ENCODE measurements at places on chromosomes 11 and 22.

DNA sequence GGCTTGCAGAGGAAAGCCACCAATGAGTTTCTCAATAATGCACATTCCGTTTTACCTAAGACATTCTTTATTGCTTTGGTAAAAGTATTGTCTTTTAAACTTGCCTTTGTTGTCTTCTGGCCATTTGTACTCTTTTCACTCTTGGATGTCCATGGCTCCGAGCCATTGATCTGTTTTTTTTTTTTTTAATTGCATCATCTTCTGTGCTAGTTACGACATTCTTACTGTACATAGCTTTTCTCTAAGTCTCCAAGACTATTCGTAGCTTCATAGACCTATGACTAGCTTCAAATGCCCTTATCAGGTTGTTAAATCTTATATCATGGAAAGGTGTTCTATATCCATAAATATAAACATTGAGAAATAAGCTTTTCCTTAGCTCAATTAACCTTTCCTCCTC, 1522.6 kb downstream of the FAM181B start:
- DNase-seq = no peak

- DNase-seq = peak; percentile 47
These were observed 26.1 kb upstream of the CELSR1 start for GRCh38 chr22:46563381-46564083.

DNA sequence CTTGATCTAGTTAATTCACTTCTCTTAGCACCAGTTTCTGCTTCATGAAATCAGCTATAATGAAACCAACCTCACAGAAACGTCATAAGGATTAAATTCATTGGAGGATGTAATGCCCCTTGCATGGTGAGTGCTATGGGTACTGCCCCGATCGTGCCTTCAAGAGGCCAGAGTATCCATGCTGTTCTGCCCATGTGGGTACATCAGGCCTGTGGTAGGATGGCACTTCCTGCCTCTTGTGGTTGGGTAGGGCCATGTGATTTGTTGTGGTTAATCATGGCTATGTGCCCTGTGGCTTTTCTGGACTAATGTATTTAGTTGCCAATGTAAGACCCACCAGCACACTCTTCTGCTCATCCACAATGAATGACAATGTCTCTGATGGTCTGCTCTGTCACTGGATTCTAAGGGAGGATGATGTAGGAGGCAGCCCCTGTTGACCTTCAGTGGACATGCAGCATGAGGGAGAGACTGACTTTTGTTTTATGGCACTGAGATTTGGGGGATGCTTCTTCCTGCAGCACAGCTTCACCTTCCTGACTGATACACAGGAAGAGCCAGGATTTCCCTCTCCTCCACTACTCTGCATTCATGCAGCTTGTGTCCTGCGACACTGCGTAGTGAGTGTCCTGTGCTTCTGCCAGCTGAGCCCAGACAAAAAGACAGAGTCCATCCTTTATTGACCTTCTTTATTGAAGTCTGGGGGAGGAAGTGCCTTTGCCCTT, 66.2 kb downstream of the DHCR7 start:
- no peak for DNase-seq

GRCh38 chr11:126926376-126926791, 74.2 kb downstream of the KIRREL3 start:
- no peak for DNase-seq

DNA sequence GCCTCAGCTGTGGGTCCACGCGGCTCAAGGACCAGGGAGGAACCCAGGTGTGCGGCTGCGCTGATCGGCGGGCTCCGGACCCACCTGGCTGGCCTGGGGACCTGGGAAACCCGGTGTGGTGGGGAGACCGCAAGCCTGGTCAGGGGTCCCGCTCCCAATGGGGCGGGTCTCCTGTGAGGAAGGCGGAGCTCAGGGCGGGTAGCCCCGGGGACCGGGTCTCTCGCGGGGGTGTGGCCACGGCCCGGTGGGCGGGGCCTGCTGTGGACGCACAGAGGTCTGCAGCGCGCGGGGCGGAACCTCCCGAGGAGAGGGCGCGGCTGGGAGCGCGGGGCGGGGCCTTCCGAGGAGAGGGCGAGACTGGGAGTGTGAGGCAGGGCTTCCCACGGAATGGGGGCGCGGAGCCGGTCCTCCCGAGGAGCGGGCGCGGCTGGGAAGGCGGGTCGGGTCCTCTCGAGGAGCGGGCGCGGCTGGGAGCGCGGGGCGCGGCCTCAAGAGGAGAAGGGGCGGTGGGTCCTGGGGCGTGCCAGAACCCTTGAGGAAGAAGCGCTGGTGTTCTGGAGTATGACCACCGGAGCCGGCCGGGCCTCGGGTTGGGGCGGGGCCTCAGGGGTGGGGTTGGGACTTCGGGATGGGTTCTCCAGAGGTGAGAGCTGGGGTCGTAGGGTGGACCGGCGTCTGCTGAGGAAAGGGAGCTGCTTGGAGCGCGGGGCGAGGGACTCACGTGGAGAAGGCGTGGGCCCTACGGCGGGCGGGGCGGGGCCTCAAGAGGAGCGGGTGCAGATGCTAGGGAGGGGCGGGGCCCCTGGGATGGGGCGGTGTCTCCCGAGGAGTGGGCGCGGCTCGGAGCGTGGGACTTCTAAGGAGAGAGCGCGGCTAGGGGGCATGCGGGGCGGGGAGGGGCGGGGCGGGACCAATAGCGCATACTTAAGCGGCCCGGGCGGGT, 20.8 kb downstream of the DGCR6L start:
- DNase-seq = peak; percentile 42

DNA sequence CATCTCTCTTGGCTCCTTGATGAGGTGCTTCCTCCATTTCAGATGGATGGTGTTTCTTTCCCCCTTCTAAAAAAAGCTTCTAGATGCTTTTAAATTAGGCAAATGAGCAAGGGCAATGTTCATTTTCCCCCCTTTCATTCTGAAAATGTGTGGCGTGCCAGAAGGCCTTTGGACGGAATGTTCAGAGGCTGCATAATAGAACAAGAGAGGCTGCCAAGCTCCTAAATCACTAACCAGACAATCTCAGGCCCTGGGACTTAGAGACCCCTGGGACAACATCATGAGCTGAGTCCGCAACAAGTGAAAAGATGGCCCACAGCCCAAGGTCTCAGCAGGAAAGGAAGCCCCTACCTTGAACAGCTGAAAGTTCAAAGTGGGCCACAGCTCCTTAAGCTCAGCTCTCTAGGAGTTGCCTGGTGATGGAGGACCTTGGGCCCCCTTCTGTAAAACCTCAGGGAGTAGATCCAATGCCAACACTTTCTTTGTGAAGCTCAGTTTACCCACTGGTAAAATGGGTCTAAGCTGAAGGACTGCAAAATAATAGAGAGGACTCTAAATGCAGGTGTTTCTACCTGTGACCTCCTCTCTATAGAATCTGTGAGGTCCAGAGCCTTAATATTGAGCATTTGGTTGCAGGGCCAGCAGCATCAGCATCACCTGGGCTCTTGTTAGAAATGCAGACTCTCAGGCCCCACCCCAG, 144.0 kb downstream of the FBXO7 start:
- DNase-seq = no peak

DNA sequence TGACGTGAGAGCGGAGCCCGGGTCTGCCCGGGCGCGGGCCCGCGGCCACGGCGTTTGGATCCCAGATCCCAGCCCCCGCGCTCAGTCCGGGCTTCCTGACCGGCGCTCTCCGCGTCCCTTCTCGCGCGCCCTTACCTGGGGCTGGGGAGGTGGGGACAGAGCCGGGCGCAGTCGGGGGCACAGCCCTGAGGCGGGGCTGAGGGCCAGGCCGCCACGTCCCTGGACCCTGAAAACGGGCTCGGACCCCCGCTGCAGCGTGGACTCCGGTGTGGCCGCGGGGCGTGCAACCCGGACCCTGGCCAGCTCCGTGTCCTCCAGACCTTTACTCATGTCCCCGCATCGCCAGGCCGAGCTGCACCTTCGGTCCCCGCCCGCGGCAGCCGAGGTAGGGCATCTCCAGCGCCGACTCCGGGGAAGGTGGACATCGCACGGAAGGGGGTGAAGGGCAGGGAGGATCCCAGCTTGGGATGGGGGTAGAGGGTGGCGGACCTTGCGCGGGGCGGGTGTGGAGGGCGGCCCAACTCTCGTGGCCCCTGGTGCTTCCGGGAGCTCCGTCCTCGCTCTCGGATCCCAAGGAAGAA, 9.9 kb upstream of the AIFM3 start:
- no peak for DNase-seq

DNA sequence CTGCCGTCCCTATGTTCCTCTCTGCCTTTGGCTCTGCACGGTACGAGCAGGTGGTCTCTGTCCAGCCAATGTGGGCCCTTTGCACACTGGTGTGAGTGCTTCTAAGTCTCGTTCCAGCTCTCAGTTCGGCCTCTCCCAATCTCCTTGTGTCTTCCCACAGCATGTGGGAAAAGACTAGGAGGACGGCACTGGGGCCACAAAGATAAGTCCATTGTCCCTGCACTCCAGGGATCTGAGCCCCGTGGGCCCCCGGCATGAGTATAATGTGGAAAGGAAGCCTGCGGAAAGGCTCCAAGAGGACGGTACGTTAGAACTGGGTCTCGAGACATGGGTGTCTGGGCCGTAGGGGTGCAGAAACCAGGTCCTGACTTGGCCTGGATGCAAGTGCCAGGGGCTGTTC, 16.4 kb downstream of the MYEOV start:
- DNase-seq = no peak

DNA sequence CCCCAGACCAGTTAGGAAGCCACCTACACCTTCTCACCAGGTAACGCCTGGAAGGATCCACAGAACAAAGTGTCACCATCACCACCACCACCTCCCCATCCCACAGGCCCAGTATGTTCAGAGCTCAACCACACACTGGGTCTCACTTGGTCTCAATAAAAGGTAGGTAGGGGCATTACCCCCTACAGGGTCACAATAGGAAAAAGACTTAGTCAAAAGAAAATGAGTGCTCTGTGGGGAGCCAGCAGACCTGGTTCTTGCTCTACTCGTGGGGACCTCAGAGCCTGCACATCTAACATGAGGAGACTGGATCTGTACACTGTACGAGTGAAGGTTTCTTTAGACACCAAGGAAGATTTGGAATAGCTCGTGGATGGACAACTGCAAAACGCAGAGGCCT, 49.3 kb downstream of the HIRA start:
- no peak for DNase-seq

GRCh38 chr11:128532016-128532571, 55.3 kb downstream of the ETS1 start:
- DNase-seq = no peak

DNA sequence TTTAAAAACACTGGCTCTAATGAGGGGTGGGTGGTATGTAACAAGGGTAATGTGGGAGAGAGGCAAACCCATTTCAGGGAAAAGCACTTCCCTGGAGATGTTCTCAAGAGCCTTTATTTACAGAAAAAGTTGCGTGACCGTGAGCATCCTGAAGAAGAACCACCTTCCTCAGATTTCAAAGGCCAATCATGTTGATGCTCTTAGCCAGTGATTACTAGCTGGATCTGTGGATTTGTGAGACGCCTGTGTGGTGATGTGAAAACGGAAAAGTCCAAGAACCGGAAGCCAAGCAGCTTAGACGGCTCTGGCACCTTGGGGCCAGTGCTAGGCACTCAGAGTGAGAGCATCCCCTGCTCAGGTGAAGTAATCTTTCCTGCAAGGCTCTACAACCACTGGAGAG, 12.6 kb upstream of the UBASH3B start:
- no peak for DNase-seq

GRCh38 chr11:22177186-22177585, 15.7 kb upstream of the ANO5 start:
- no peak for DNase-seq
